ENCODE measurements at places on chromosomes 3 and 15.
A peak's percentile ranks its signal among the peaks of the same experiment; 100 is the strongest.

DNA sequence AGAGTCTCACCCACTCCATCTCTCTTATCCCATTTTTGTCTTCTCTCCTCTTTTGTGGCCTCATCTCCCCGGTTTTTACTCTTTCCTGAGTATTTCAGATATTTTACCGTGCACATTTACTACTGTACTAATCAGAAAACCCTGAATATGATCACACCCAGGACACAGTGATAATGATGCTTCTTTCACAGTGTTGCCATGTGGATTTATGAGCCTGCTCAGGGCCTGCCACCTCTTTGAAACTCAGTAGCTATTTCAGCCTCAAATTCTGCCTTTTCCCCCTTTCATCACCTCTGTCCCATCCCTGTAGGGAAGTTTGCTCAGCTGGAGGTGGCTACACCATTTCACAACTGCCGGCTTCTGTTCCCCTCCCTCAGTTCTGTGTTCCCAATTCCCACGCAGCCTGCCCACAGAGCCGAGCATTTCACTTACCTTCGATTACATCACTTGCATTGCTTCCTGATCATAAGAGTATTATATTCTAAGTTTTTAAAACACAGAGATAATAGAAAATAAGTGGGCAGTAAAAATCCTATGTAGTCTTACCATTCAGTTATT is 33.2 kb downstream of the ARNT2 start:
- DNase-seq = no peak

DNA sequence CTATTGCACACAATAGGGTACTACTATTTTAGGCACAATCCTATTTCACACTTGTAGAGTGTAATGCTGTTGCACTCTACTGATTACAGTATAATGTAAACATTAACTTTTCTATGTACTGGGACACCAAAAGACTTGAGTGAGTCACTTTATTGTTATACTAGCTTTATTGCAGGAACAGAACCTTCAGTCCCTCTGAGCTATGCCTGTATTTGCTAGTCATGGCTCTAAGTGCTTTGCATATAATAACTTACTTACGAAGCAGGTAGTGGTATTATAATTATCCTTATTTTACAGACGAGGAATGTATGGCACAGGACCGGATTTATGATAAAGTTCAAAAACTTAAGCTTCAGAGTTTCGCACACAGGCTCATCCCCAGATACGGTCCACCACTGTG is 106.6 kb upstream of the SLC6A6 start:
- DNase-seq = no peak

DNA sequence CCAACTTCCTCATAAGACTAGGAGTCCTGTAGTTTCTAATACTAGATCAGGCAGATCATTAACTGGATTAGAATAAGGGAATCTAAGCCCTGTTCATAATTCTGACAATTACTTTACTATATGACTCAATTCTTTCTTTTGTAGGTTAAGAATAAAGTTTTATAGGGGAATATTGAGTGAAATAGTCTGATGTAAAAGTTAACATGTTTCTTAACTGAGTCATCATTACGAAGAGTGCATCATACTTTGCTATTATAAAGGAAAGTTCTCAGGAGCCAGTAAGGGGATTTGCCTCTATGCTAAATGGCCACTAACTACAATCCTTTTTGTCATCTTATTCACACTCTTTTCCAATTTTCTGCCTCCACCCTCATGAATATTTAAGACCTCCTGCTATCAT is 63.1 kb downstream of the POLQ start:
- DNase-seq = no peak

DNA sequence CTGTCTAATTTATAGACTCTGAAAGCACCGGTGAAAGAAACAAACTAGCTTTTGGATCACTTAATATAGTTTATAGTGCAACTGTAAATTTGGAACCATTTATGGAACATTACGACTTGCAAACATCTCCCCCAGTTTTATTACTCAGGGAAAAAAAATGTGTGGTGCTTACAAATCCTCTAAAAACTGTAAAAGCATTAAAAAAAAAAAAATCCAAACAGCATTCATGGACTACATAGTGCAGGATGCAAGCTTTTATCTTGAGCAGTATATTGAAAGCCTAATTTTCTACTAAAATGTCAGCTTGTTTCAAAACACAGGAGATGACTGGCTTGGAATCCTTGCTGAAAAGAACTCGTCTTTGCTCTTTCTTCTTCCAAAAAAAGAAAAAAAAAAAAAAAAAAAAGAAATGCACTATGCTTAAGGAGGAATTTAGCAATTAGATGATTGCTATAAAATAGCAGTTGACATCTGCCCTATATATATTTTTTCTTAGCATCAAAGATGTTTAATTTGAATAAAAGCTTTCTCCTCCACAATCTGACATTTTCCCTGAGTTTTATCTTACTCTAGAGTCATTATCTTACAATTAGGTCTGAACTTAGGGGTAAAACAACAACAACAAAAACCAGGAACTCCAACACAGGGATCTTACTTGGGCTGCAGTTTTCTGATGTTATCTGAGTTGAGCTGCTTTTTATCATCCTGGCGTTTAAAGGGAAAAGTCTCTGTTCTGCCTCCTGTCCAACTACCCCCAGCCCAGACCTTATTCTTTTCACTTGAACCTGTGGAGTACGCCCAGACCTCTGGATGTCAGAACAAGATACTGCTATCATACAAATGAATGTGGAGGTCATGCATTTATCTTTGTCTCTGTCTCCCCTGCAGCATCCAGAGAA is 62.6 kb upstream of the PDZRN3 start:
- no peak for DNase-seq

GRCh38 chr15:22780267-22780666 is 6.2 kb upstream of the NIPA1 start:
- no peak for DNase-seq

- no peak for DNase-seq
These were observed 409.4 kb upstream of the PPP2R3A start for GRCh38 chr3:135556174-135556573.

DNA sequence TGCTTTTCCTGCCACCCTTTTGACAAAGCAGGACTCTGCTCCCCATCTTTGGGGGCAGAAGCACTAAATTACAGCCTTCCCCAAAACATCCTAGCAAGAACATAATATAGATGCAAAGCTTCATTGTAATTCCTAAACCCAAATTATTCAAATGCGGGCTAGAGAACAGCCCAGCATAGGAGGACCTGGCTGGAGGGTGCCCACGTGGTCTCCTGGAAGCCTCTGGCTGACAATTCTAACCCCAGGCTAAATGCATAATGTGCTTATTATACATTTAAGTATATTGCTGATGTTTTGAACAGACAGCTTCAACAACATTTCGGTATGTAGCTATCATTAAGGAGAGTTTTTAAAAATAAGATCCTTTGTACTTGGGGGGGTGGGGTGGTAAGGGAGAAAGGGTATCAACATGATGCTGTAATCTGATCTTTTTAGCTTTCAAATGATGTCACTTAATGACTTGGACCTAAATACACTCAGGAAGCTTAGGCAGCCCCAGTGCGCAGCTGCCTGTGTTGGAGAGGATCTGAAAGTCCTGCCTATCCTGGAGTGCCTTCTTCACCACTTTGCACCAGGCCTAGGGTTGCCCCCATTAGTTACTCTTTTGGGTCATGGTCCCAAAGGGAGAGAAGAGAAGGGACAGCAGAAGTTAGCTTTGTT is 57.2 kb upstream of the USP3 start:
- peak; percentile 12 for DNase-seq

DNA sequence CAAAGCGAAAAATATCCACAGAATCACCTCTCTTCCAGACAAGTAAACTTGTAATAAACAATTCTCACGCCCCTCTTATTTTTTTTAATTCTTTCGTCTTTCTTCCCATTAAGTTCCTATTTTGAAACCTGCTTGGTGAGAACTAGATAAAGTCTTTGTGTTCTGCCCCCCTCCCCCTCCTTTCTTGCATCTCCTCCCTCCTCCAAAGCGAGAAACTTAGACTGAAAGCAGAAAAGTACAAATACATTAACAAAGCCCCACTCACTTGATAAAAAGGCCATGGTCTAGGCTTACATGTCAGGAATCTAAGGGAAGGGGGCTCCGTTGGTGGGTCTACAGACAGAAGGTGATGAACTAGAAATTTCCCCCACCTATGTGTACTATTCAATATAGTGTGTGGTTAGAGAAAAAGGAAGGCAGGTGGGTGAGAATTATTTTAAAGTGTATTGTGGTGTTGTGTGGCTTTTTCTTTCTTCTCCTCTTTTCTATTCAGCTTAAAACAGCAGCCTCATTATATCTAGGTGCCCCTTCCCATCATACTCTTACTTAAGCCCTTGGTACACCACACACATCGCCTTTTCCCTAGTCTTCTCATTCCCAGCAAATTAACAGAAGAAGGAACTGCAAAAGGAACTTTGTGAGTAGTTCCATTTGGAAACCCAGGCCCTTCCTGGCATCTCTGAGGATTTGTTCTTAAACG is 215.3 kb downstream of the MEIS2 start:
- no peak for DNase-seq

DNA sequence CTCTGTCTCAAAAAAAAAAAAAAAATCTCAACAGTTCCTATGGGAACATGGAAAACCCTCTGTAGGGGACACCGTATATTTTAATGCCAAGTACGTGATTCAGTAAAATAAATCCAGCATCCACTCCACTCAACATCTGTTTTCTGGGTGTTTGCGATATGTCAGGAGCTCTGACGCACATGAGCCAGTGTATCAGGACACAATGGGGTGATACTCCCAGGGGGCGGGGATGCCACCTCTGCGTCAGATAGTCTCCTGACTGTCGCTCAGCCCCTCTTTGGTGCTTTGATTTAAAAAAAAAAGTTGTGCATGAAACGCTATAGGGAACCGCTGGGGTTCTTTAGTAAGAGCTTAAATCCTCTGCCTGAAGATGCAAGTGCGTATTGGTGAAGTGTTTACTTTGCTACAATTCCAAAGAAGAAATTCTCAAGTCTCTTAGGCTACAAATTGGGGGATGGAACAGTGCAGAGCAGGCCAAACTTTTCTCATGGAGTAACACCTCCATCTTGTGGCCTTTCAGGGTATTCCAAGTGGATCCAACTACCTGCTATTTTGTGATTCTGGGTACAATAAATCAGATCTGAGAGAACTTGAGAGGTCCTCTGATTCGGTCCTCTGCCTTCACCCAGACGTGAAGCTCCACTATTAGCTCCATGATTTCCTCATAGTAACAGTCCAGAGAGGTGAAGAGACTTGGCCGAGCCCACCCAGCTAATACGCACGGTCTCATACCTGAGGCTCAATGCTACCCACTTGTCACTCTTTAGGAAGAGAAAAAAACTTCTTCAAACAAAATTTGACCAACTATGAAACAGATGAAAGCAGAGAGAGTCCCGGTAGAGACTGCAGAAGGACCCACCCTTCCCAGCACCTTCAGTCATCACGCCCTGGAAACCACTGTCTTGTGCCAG is 9.3 kb upstream of the NR2E3 start:
- peak; percentile 6 for DNase-seq

DNA sequence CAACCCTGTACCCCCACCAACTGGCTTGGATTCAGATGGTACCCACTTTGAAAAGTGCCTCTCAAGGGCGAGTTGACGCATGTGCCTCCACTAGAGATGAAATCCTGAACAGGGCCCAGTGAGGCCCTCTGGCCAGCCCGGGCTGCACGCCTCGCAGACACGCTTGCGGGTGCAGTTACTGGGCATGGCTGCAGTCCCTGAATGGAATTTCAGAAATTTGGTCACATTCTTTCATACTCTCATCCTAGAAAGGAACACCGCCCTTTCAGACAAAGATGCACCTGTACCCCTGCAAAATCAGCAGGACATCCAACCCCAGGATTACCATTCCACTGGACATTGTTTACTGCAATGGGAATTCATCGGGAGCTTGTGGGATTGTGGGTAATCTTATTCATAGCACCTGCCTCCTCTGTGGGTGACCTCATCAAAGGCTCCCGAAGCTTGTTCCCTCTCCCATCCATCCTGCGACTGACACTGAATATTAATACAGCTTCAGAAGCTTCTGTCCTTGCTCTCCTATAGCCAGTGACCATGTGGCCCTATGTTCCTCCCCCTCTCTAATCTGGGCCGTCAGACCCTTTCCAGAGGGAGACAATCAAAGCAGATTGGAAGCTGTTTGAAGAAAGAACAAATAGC is 42.5 kb upstream of the TPM1 start:
- DNase-seq = no peak

GRCh38 chr3:8658306-8659212 is 14.0 kb upstream of the SSUH2 start:
- DNase-seq = peak; percentile 3

- no peak for DNase-seq
These were observed 416.1 kb downstream of the ROBO1 start for GRCh38 chr3:79351699-79352098.

- no peak for DNase-seq
These were observed 3.6 kb upstream of the SMAD6 start for GRCh38 chr15:66698318-66698961.

DNA sequence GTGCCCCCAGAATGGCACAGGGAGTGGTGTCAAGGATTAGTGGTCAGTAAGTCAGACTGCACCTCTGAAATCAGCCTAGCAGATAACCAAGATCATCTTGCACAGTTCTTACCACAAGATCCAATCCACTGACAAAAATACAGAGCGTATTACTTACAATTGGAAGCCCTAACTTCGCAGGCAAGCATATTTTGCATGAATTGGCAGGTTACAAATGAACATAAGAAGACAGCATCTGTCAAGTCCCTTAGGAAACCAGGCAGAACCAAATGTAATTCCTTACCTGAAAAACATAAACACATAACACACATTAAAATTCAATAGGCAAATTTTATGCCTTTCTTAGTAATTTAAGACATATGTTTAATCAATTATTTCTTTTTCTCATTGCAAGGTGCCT is 293.4 kb downstream of the MAGI1 start:
- DNase-seq = no peak

- no peak for DNase-seq
These were observed 32.7 kb upstream of the DGKG start for GRCh38 chr3:186394566-186395217.

GRCh38 chr15:28989239-28989830 is 103.6 kb downstream of the APBA2 start:
- DNase-seq = no peak

DNA sequence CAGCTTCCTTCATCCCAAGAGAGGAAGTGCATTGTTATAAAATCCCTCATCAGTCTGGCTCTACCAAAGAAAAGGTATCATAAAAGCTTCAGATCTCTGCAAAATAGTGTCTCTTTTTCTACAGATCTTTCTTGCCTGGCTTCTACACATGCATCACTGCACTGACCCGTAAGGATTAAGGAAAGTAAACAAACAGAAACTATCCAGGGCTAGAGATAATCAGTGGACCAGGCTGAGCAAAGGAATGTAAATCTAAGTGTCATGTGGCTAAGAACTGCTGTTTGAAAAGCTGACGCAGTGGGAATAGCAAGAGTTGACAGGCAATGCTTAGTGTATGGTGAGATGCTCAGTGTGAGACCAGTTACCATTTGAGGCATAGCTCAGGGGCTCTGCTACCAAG is 339.7 kb downstream of the IL5RA start:
- DNase-seq = no peak

All from NCI-H1930 (cell line).